A549 treated with GW870086 at 1 μM for 4 hours (cell line): ENCODE measurements at places on chromosomes 6 and 20. TPM values are rescaled to one million over a fixed set of nuclear protein-coding genes. Genes with fewer than 3 reads are reported as not detected.

FAM83D gene
- total RNA-seq, result 56.0 to 80.7 TPM (median 66.2 TPM) in 5 replicates

LPA gene
- total RNA-seq, result 0.03 to 0.13 TPM (median 0.09 TPM) in 5 replicates

DYNLT1 gene
- 101 to 128 TPM (median 110 TPM) in 5 replicates for total RNA-seq

DYNLT2 gene
- total RNA-seq, result 0.44 to 0.68 TPM (median 0.57 TPM) in 5 replicates

TINAG gene
- total RNA-seq, result not detected in 5 replicates

SLC22A7 gene
- not detected in 5 replicates for total RNA-seq

SULF2 gene
- total RNA-seq, result 20.4 to 26.3 TPM (median 22.8 TPM) in 5 replicates

GRM4 gene
- 0.08 to 0.29 TPM (median 0.10 TPM) in 5 replicates for total RNA-seq

RNF144B gene
- 0.08 to 0.50 TPM (median 0.31 TPM) in 5 replicates for total RNA-seq

HLA-DMB gene
- 1.1 to 2.3 TPM (median 1.4 TPM) in 5 replicates for total RNA-seq

MAS1 gene
- total RNA-seq, result not detected in 5 replicates

GMPR gene
- 1.7 to 3.1 TPM (median 2.2 TPM) in 5 replicates for total RNA-seq

HDGFL1 gene
- not detected in 5 replicates for total RNA-seq

PI16 gene
- total RNA-seq, result not detected in 5 replicates

RBPJL gene
- total RNA-seq, result not detected in 5 replicates

GFOD1 gene
- 1.6 to 1.9 TPM (median 1.8 TPM) in 5 replicates for total RNA-seq

IRF4 gene
- total RNA-seq, result 0.19 to 0.65 TPM (median 0.21 TPM) in 5 replicates

PAX1 gene
- not detected in 5 replicates for total RNA-seq

SLC18B1 gene
- 4.6 to 5.9 TPM (median 5.2 TPM) in 5 replicates for total RNA-seq
